Kidney capillary endothelial cell (primary cell): ENCODE measurements at places on chromosomes 2 and 18.

- DNase-seq = no peak
These were observed 282.1 kb upstream of the FSIP2 start for GRCh38 chr2:185456517-185456916.

- DNase-seq = no peak
These were observed 50.8 kb upstream of the CHN1 start for GRCh38 chr2:175055993-175056392.

DNA sequence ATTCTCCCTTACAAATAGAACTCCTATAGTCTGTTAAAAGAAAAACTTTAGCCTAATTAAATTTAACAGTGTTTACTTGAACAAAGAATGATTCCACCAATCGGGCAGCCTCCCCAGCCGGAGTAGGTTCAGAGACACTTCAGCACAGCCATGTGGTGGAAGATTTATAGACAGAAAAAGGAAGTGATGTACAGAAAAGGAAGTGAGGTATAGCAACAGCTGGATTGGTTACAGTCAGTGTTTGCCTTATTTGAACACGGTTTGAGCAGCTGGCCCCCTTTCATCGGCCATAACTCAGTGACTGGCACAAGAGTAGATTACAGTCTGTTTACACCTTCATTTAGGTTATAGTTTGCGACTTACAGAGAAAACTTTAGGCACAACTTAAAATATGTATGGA is 2.1 kb upstream of the SKA1 start:
- no peak for DNase-seq

- DNase-seq = no peak
These were observed 87.3 kb upstream of the TLK1 start for GRCh38 chr2:171247741-171248662.

- no peak for DNase-seq
These were observed 12.6 kb downstream of the NR4A2 start for GRCh38 chr2:156319811-156320485.

- DNase-seq = no peak
These were observed 9.1 kb upstream of the GPD2 start for GRCh38 chr2:156427074-156427473.

- no peak for DNase-seq
These were observed 15.9 kb downstream of the GATA6 start for GRCh38 chr18:22185273-22185672.

GRCh38 chr2:96868555-96869280 is 1.2 kb downstream of the SEMA4C start:
- peak; percentile 79 for DNase-seq

DNA sequence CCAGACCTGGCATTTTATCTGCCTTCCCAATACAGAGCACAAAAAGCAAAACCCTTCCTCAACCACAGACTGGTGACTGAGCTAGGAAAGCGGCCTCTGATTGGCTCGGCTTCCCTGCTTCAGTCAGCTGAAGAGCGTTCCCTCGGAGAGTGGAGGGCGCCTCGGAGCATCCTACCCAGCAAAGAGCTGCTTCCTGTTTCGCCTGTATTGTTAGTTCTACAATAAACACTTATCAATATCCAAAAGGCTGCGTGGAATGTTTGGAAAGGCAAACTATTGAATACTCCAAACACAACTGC is 125.0 kb downstream of the CACNB4 start:
- peak; percentile 7 for DNase-seq

- DNase-seq = peak; percentile 85
These were observed 69.2 kb downstream of the TRIP12 start for GRCh38 chr2:229852565-229852964.

DNA sequence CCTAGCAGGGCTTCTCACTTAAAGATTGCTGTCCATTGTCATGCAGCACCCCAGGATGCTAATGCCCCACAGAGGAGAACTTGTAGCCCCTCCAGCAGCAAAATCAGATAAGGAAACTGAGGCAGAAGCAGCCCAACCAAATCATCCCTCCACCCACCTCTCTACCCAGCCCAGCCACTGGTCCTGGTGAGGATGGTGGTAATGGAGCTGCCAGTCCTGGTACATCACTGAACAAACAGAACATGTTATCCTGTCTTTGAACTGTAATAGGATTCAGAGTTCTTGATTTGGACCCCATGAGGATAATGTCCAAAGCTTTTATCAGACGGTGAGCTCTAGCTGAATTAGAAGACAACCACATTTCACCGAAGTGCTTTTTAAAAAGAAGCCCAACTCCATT is 113.2 kb downstream of the MRO start:
- no peak for DNase-seq

DNA sequence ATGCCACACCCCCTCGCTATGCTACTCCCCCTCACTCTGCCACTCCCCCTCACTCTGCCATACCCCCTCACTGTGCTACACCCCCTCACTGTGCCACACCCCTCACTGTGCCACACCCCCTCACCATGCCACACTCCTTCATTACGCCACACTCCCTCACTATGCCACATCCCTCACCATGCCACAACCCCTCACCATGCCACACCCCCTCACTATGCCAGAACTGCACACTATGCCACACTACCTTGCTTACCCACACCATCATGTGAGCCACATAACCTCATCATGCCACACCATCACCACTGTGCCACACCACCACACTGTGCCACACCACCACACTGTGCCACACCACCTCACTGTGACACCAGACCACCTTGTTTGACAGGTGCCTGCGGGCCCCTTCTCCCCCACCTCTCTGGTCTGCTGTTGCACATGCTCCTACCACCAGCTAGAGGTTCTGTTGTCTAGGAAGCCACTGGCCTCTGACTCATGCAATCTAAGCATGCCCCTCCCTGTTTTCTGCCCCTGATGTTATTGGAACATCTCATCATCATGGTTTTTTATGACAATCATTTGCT is 22.0 kb downstream of the MARCHF4 start:
- peak; percentile 56 for DNase-seq

DNA sequence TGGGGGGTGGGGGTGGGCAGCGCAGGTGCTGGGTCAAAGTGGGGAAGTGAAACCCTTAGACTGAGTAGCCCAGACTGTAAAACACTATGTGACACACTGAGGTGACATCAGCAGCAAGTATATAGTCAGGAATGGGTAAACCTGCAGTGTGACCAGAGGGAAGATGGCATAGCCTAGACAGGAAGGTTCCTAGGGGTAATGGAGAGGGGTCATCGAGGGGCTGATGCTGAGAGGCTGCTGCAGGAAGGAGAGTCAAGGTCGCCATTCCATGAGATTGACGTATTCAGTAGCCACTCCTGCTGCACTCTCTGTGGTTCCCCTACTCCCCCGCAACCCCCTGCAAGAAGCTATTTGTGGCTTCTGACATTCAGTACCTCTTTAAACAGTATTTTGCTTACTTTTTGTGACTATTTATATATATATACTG is 111.7 kb downstream of the CHST9 start:
- DNase-seq = no peak

GRCh38 chr18:51211552-51211951 is 14.1 kb upstream of the MEX3C start:
- DNase-seq = peak; percentile 50

DNA sequence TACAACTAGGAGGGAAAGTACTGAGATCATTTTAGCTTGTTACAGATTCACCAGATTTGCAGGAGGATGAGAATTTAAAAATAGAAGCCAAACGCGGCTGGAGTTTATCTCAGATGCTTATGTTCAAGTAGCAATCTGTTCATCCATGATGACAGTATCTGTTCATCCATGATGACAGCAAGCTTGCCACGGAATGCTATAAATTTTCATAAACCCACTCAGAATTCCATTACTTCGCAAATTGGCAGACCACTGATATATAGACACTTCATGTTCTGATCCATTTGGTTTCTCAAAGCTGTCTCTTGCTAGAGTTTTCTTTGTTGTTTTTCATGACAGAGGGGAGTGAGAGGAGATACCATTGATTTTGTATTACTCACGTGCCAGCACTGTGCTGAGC is 84.2 kb downstream of the GAREM1 start:
- DNase-seq = no peak

DNA sequence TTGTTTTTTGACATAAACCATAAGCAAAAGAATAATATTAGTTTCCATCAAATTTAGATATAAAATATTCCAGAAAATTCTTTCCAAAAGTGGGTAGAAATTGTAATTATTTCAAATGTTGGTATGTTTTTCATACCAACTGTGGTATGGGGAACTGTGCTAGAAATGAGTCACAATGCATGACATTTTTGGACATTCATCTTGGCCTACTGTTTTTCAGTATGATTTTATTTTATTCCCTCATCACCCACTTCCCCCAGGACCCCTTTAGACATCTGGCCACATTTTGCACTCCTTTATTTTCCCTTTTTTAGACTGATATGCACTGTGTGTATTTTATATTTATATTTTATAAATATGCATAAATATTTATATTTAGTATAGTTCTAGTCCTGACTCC is 97.1 kb downstream of the DPP4 start:
- DNase-seq = no peak

GRCh38 chr2:211468877-211469663 is 912.7 kb downstream of the CPS1 start:
- DNase-seq = no peak

DNA sequence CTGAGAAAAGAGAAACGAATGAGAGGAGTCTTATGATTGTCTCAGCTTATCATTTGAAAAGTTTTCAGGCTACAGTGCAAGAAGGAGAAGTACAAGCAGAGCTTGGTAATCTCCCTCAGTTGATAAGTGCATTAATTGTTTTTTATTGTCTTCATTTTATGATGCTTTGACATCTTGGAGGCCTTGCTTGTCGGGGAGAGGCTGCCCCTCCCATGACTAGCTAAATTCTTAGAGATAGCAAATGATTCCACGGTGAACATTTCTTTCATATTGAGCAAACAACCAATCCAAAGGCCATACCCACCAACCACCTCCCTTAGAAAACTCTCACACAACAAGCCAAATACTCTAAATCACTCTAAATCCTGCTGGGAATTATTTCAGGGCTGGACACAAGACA is 39.8 kb downstream of the GDF7 start:
- no peak for DNase-seq

DNA sequence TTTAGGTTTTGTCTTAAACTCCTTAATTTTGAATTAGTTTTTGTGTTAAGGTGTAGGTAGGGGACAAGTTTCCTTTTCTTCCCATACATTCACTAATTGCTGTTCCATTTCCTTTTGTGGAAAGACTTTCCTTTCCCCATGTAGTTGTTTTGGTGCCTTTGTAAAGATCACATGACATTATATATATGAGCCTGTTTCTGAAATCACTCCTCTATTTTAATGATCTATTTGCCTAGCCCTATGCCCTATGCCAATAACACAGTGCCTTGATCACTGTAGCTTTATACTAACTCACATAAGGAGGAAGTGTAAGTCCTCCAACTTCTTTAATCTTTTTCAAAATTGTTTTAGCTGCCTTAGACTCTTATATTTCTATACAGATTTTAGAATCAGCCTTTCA is 211.9 kb downstream of the PPP1R1C start:
- no peak for DNase-seq

DNA sequence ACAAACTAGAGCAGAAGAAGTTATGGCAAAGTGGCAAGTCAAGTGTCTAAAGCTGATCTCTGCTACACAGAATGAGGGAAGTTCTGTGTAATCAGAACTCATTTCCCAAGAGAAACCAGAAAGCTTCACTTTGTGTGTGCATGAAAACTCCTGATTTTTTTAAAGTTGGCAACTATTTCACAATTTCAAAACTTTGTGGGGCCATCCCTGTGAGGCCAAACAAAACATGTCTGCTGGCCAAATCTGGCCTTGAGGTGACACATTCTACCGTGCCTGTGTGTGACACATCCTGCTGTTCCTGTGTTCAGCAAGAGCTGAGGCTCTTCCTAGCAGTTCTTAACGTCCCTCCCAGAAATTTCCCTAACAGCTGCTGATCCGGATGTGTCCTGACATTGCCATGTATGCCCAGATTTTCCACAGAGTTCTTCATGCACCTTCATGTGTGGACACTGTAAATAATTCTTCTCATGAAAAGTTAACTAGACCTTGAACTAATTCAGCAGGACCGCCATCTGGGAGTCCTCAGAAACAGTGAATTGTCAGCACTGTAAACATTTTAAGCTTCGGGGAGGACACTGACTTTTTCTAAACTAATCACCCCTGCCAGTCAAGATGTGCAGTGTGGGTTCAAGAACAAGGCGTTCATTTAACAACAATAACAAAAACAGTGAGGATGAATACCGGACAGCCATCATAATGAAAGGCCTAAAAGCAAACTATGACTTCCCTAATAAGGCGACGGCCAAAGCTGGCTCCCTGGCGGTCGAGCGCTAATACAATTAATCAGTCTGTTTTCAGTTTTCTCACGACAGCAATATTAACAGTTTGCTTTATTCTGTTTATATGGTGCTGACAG is 99.0 kb downstream of the PLEKHM3 start:
- DNase-seq = peak; percentile 52

- no peak for DNase-seq
These were observed 31.8 kb upstream of the TNFAIP6 start for GRCh38 chr2:151325581-151326095.

- no peak for DNase-seq
These were observed 282.0 kb downstream of the CALCRL start for GRCh38 chr2:187165936-187166610.

- no peak for DNase-seq
These were observed 30.7 kb upstream of the SLC35F6 start for GRCh38 chr2:26733413-26733812.

DNA sequence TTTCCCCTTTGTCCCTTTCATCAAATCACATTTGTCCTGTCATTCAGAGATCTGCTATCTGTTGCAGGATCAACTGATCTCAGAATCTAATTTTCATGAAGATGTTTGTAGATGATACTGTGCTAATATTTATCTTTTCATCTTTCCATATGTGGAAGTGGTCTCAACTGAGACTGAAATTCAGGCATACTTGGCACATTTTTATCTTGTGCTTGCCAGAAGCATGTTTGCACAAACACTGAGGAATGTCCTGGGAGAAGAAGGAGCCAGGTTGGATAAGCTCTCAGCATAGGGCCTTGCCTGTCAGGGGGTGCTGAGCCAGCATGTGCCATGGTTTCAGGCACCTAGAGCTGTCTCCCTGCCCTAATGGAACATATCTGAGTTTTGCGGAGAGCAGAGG is 24.5 kb upstream of the MMADHC start:
- no peak for DNase-seq

GRCh38 chr2:46334389-46335271 is 37.4 kb downstream of the EPAS1 start:
- DNase-seq = peak; percentile 37

GRCh38 chr18:13313006-13313686 is 94.6 kb downstream of the LDLRAD4 start:
- DNase-seq = no peak

DNA sequence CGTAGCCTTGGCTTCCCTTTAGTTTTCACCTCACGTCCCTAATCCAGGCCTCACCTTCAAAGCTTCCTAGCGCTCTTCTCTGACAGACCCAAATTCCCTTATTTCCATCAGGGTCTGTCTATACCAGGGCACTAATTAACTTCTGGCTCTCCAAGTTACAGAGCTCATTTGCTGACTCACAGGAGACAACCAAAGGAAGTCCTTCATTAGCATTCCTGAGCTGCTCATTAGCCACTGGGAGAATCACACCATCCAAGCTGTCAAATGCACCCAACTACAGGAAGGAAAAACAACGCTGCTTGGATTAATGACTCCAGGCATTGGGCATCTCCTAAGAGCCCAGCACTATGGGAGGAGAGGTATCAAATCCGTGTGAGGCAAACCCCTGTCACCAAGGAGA is 109.8 kb upstream of the ALK start:
- no peak for DNase-seq

- DNase-seq = peak; percentile 12
These were observed 31.9 kb upstream of the RPIA start for GRCh38 chr2:88659538-88659915.
